ENCODE measurements at places on chromosomes 12 and 14.

- no peak for DNase-seq
These were observed 59.6 kb downstream of the PRKD1 start for GRCh38 chr14:29868000-29868399.

DNA sequence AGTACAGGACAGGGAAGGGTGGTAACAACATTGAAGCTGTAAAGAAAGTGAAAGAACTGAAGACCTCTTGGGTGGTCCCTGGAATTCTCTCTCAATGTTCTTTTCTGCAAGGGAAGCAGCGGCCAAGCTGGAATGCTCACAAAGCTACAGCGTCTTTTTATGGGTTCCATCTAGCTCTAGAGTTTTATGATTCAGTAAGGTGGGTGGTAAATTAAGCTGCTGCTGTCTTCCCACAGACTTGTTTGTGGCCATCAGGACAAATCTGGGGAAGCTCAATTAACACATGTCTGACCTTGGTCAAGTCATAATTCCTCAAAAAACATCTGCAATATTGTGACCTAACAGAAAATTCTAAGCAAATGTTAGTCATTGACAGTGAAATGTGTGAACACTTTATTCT lies 139.1 kb downstream of the MED13L start:
- no peak for DNase-seq

DNA sequence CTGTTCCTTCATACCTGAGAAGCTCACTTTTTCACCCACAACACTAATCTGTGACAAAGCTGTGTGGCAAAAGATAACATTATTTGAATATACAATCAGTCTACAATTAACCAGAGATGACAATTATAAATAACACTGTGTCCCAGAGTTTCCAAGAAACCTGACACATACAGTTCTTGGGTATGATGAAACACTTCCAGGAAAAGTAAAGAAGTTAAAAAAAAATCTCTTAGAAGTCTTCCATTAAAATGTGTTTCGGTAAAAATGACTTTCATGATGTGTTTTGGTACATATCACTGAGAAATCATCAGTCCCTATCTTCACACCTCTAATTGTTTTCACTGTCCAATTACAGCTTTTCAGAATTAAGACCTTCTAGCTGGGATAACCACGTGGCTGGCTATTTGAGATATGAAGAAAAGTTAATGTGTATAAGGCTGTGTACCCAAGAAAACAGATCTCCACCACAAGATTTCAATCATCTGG lies 390.2 kb downstream of the SOX5 start:
- DNase-seq: no peak

- no peak for DNase-seq
These were observed 85.5 kb downstream of the PTPRB start for GRCh38 chr12:70551731-70552130.

DNA sequence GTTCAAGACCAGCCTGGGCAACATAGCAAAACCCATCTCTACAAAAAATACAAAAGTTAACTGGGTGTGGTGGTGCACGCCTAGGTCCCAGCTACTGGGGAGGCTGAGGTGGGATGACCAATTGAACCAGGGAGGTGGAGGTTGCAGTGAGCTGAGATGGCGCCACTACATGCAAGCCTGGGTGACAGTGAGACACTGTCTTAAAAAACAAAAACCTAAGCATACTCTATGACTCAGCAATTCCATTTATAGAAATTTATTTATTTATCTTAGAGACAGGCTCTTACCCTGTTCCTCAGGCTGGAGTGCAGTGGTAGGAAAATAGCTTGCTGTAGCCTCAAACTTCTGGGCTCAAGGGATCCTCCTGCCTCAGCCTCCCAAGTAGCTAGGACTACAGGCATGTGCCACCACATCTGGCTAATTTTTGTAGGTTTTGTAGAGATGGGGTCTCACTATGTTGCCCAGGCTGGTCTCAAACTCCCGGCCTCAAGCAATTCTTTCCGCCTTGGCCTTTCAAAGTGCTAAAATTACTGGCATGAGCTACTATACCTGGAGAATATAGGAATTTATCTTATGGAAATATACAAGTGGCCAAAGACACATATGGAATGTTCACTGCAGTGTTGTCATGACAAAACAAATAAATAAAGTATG lies 43.3 kb downstream of the NCKAP5L start:
- DNase-seq: no peak
